Right lobe of liver (tissue), 6 donors: ENCODE measurements at places on chromosomes 2 and 18. TPM values are rescaled to one million over a fixed set of nuclear protein-coding genes. Genes with fewer than 3 reads are reported as not detected.

Gene ELOA2
- not detected for total RNA-seq

Gene ASB18
- not detected for total RNA-seq

Gene DCDC2C
- total RNA-seq = not detected

Gene BBS5
- 2.3 TPM for total RNA-seq

Gene CGREF1
- 6.6 TPM for total RNA-seq

Gene DES
- total RNA-seq = 1.6 TPM
